ENCODE measurements at places on chromosomes 7 and 10. TPM values are rescaled to one million over a fixed set of nuclear protein-coding genes. Genes with fewer than 3 reads are reported as not detected.

The TAF5 gene
- 4.2 TPM for total RNA-seq

The PRLHR gene
- not detected for total RNA-seq

GRCh38 chr7:24975644-24976260 lies 4.2 kb downstream of the OSBPL3 start:
- DNase-seq, result no peak

DNA sequence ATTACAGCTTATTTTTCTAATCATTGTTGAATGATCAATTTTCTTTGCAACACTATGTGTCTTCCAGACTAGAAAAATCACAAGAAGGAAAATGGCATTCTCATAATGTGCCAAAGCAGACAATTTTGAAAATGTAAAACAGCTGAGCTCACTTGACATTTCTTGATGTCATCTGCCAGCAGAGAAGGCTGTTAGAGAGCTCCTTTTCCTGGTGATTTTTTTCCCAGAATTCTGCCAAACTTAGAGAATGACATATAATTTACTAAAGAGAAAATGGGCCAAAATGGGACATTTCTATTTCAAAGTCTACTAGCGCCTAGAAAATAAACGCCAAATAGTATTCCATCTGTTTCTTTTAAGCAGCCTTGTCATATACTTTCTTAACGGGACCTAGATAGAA lies 88.9 kb upstream of the CSTF2T start:
- no peak for DNase-seq

DNA sequence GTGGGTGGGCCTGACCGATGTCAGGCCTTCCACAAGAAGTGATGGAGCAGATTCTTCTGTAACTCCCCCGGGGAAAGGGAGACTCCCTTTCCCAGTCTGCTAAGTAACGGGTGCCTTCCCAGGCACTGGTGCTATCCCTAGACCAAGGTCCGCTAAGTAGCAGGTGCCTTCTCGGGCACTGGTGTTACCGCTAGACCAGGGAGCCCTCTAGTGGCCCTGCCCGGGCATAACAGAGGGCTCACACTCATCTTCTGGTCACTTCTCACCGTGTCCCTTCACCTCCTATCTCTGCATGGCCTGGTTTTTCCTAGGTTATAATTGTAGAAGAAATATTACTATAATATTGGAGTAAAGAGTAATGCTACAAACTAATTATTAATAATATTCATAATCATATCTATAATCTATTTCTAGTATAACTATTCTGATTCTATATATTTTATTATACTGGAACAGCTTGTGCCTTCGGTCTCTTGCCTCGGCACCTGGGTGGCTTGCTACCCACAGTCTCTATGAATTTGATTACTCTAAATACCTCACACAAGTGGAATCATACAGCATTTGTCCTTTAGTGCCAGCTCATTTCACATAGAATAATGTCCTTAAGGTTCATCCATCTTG lies 1378.7 kb downstream of the XPNPEP1 start:
- peak; percentile 48 for DNase-seq

DNA sequence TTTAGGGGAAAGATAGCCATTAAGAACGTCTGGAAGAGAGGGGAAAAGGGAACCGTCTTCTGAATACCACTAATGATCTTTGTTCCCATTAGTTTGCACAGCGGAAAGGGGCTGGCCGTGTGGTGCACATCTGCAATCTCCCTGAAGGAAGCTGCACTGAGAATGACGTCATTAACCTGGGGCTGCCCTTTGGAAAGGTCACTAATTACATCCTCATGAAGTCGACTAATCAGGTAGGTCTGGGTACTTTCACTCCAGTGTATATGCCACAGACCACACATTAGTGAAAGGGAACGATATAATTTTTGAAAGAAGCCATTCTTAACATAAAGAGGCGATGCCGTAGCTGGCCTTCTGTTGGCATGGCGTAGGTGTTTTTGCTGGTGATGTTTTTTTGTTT lies 74.3 kb upstream of the PDCD4 start:
- no peak for DNase-seq

- peak; percentile 1 for DNase-seq
These were observed 706.9 kb upstream of the GHITM start for GRCh38 chr10:83432261-83433045.

All from fibroblast of villous mesenchyme (primary cell).